Activated T-helper 1 cell treated with anti-CD3 and anti-CD28 coated beads, Interleukin-12 subunit alpha, Interleukin-12 subunit beta, Interleukin-2, Interleukin-4 antibody, amounts not matched to agents 30 ng/mL and 10 ng/mL and 1 ng/mL, durations not matched to agents 14 hours and 24 hours and 36 hours (primary cell): ENCODE measurements at places on chromosomes 1 and 21. TPM values are rescaled to one million over a fixed set of nuclear protein-coding genes. Genes with fewer than 3 reads are reported as not detected.

GRCh38 chr1:206863266-206863665 is 2.2 kb upstream of the IL20 start:
- no peak overlapping the region for H3K4me3 ChIP-seq
- no peak for DNase-seq
- no peak overlapping the region for H3K27ac ChIP-seq
- peaks cover 35% of the 10 kb centered on the region for H3K27me3 ChIP-seq
- peaks cover 5% of the 10 kb centered on the region for H3K36me3 ChIP-seq

DNA sequence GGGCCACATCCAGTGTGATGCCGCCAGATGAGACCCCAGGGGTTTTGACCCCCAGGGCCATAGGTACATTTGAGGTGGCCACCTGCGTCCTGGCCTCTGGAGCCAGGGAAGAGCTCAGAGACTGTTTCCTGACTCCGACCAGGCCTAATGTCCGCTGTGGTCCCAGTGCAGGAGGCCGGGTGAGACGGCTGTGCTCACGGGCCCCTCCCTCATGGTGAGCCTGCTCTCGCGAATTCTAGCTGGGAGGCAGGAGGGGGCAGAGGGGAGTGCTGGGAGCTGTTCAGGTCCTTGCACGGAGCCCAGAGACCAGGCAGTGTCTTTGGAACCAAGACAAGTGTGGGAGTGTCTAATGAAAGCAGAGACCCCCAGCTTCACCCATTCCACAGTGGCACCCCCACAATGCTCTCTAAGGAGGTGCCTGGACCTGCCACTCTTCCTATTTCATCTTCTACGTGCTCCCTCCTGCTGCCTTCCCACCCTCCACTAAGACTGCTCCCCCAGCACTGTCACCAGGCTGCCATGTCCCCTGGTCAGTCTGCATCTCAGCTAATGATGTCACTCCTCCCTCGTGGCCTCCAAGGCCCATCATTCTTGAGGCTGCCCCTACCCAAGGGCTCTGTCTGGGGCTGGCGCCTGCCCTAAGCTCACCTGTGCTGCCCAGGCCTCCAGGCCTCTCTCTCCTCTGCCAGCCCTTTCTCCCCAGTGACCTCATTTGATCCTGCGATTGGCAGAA is 256.3 kb upstream of the C1orf174 start:
- no peaks in the 10 kb centered on the region for H3K36me3 ChIP-seq
- no peak overlapping the region for H3K27ac ChIP-seq
- H3K27me3 ChIP-seq, result peaks cover 5% of the 10 kb centered on the region
- H3K4me1 ChIP-seq, result no peaks in the 10 kb centered on the region
- DNase-seq, result no peak
- H3K4me3 ChIP-seq, result no peak overlapping the region

GRCh38 chr1:201608635-201609395 is 69.9 kb downstream of the NAV1 start:
- H3K27ac ChIP-seq, result no peak overlapping the region
- H3K4me3 ChIP-seq, result no peak overlapping the region
- no peaks in the 10 kb centered on the region for H3K27me3 ChIP-seq
- DNase-seq, result no peak

DNA sequence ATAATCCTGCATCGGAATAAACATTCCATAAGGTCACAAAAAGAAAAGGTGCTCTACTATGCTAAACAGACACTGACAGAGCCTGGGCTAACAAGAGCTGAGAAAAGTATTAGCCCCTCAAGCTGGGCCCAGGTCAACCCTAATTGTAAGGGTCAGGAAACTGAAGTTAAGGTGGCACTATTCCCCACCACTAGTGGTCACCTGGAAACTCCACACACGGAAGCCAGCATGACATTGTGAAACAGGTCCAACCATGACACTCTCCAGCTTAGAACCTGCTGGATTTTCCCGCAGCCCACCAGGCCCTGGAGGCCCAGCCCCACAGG is 1.2 kb downstream of the PTTG1IP start:
- H3K27ac ChIP-seq, result peak overlapping the region; percentile 83
- DNase-seq, result no peak
- no peaks in the 10 kb centered on the region for H3K27me3 ChIP-seq
- H3K4me1 ChIP-seq, result peaks cover 74% of the 10 kb centered on the region
- peaks cover 2% of the 10 kb centered on the region for H3K36me3 ChIP-seq

DNA sequence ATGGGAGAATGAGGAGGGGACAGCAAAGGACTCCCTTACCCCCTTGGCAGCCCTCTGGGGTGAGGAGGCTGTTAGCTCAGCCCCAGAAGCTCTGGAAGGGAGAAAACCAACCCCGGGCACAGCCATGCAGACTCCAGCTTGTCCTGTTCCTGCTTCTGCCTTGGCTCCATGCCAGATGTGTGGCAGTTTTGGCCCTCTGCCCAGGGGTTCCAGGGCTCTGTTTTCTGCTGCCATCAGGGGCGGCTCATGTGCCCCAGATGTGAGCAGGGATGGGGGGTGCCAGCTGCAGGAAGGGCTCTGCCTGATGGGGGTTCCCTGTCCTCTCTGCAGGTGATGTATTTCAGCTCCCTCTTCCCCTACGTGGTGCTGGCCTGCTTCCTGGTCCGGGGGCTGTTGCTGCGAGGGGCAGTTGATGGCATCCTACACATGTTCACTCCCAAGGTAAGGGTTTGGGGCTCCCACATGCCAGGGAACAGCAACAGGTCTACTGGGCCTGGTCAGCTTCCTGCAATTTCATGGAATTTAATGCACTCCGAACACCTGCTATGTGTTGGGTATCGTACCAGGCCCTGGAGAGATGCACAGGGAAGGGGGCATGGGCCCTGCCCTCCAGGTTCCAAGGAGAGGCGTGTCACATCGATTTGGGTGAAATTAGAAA is 26.1 kb downstream of the SLC6A17 start:
- no peak overlapping the region for H3K27ac ChIP-seq
- no peak for DNase-seq
- H3K36me3 ChIP-seq, result no peaks in the 10 kb centered on the region

CDC7 gene
- 19.9 and 23.1 TPM in 2 replicates for total RNA-seq
